ENCODE measurements at places on chromosomes 5 and 9. TPM values are rescaled to one million over a fixed set of nuclear protein-coding genes. Genes with fewer than 3 reads are reported as not detected.

- H3K27ac ChIP-seq: no peak overlapping the region
- no peaks in the 10 kb centered on the region for H3K4me1 ChIP-seq
- H3K4me3 ChIP-seq: no peak overlapping the region
- no peaks in the 10 kb centered on the region for H3K36me3 ChIP-seq
Measured at GRCh38 chr5:44613936-44614335, 194.8 kb upstream of the MRPS30 start.

Gene TMEM215
- not detected for total RNA-seq

DNA sequence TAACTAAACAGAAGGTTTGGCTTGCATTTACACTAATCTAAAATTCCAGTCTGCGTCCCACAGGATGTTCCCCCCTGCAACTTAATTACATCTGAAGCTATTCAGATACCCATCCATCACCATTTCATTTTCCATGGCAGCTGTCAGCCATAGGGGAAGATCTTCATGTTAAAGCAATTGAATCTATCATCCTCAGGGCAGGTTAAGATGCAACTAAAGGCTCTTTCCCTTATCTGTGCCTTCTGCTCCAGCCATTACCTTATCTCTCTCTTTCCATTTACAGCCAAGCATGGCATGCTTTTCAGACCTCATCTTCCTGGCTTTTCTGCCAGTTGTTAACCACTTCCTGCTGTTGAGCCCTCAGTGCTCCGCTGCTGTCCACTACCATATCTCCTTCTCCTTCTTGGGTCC lies 15.8 kb upstream of the HACD4 start:
- H3K36me3 ChIP-seq: no peaks in the 10 kb centered on the region
- no peak for DNase-seq
- peaks cover 2% of the 10 kb centered on the region for H3K27me3 ChIP-seq
- H3K4me3 ChIP-seq: no peak overlapping the region

DNA sequence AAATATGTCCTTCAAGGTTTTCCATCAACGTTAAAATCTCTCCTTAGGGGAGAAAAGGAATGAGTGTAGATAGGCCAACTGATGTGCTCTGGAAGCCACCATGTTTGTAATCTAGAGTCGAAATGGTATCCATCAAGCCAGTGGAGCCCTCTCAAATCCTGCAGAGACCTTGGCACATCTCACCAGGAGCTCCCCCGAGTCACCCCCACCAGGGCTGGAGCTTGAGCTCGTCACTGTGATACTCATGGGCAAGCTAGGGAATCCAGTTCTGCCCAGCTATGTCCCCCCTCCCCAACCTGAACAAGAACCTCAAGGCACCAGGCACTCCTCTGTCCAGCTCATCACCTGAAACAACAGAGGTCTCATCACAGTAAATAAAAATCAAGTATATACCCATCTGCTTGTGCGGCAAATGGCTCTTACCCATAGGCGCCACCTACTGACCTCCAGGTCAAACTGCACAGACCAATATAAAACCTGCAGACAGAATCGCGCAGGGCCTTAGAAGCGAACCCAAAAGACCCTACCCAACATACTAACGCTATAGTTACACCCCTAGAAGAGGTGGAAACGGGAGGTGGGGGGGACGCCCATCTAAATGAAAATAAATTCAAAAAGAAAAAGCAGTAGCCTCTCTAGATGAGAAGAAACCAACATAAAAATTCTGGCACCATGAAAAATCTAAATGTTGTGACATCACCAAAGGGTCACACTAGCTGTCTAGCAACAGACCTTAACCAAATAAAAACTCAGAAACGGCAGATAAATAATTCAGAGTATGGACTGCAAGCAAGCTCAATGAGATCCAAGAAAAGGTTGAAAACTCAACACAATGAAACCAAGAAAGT lies 75.0 kb downstream of the TTC39B start:
- no peaks in the 10 kb centered on the region for H3K36me3 ChIP-seq
- no peak overlapping the region for H3K4me3 ChIP-seq
- H3K27ac ChIP-seq: no peak overlapping the region
- no peak for DNase-seq

Gene SLC4A9
- total RNA-seq: not detected

GRCh38 chr5:133715616-133716015 lies 103.3 kb upstream of the FSTL4 start:
- no peak overlapping the region for H3K27ac ChIP-seq
- H3K4me3 ChIP-seq: no peak overlapping the region
- peaks cover 4% of the 10 kb centered on the region for H3K27me3 ChIP-seq
- no peak for DNase-seq
- no peaks in the 10 kb centered on the region for H3K4me1 ChIP-seq
- no peaks in the 10 kb centered on the region for H3K36me3 ChIP-seq
